ENCODE measurements at places on chromosomes 7 and 10.

DNA sequence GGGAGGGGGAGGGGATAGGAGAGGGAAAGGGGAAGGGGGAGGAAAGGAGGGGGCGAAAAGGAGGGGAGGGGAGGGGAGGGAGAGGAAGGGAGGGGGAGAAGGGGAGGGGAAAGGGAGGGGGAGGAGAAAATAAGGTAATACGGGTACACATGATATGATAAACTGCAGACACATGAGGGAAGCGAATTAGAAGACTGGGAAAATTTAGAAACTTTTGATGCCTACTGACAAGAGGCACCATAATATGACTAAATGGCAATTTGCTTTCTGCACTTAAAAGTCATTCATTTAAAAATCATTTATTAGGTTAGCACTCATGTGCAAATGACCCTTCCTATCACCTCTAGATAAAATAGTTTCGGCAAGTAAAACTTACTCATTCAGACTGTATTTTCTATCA lies 73.6 kb downstream of the ARHGAP12 start:
- no peak for DNase-seq

DNA sequence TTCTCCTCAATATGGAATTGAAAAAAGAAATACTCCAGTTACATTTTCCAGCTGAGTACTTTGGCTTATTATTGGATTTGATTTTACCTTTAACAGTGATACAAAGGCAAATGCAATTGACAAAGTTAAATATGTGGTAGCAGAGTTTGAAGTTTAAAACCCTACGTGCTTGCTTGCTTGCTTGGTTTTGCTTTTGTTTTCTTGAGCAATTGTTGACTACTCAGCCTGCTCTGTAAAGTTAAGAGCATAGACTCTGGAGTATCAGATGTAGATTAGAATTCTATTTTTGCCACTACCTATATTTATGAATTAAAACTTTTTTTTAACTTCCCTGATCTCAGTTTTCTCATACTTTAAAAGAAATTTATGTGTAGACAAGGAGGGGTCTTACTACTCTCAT lies 51.4 kb downstream of the PCDH15 start:
- DNase-seq = no peak

- no peak for DNase-seq
Observed at GRCh38 chr7:46853451-46853850, 728.5 kb downstream of the TNS3 start.

GRCh38 chr7:31107106-31108090 lies 55.3 kb downstream of the ADCYAP1R1 start:
- DNase-seq = no peak

DNA sequence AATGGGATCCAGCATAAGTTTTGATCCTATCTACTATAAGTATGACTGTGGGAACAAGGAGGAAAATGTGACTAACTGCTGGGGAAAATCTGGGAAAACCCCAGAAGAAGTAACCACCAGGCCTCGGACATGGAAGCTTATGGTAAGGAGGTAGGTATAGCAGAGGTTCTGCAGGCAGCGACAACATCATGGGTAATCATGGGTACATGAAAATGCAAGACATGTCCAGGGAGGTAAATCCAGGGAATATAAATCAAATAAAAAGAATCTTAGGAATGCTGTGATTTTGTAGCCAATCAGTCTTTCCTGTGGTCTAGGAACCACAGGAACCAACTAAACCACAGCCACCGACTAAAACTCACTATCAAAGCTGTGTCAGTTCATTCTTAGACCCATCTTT lies 168.3 kb upstream of the NPY start:
- no peak for DNase-seq

- DNase-seq = no peak
Observed at GRCh38 chr10:18737841-18738240, 78.6 kb downstream of the ARL5B start.

GRCh38 chr7:37633048-37633447 lies 50.5 kb upstream of the GPR141 start:
- DNase-seq = no peak

- DNase-seq = no peak
Observed at GRCh38 chr10:104406715-104407650, 53.4 kb downstream of the CFAP58 start.

DNA sequence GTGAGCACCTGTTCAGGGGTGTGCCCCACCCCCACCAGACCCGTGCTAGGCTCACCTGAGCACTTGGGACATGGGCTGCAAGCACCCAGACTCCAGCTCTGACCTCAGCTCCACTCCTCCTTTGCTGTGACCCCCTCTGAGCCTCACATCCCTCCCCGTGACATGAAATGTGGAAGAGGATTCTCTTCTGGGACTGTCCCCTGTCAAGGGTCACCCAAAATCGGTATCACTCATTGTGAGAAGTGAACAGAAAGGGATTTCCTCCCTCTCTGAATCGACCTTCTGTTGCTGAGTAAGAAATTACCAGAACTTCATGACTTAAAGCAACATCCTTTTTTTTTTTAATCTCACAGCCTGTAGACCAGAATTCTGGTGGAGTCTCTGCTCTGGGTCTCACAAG lies 6.2 kb upstream of the CHST15 start:
- no peak for DNase-seq

GRCh38 chr10:59709395-59710125 lies at the start of gene SLC16A9:
TSS of gene SLC16A9 (minus strand) at chr10:59709850. CDS start at chr10:59684291, 25,559 bp downstream.
- no peak for DNase-seq

DNA sequence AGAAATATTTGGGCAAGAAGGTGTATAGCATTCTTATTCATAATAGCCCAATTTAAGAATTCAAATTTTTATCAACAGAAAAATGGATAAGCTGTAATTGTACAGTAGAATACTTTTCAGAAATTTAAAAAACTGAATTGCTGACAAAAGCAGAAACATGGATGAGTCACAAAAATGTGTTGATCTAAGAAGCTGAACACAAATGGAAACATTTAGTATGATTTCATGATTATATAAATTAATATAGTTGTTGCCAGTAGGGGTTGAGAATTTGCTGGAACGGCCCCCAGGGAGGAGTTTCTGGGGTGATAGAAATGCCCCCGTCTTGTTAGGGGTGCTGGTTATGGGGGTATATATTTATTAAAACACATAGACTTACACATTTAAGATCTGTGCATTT lies 179.1 kb downstream of the KLF6 start:
- no peak for DNase-seq

- no peak for DNase-seq
Observed at GRCh38 chr7:100568896-100569844, 4.5 kb downstream of the SAP25 start.

DNA sequence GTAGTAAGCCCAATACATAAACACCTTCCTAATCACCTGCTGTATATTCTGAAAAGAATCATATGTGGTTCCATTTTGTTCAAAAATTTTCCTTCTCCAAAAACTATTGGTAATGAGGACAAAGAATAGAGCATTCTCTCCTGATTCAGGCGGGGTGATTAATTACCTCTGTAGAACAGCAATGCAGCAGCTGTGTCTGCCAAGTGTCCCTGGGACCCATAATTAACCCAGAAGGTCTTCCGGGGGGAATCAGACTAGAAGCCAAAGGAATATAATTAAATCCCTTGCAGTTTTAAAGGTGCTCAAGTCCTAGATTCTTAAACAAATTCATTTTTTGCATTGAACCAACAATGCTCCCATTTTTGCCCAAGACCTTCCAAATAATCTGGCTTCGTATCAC lies 60.3 kb upstream of the ABLIM1 start:
- no peak for DNase-seq

DNA sequence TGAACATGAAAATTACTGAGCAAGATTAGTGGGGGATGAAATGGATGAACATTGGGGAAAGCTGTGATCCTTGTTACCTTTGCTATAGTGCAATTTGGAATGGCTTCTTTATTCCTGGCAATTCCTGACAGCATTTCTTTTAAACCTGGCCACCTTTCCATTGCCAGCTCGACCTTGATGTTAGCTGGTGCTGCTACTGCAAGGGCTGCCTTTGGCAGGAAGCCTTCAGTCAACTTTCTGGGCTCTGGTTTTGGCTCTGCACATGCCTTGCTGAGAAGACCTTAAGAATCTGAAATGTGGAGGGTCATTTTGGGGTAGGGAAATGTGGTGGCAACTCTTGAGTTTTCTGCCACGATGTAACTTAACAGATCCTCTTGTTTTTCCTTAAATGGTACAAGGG lies 64.7 kb downstream of the KAT6B start:
- DNase-seq = no peak

- DNase-seq = no peak
Observed at GRCh38 chr7:158054081-158054480, 533.5 kb downstream of the PTPRN2 start.

GRCh38 chr10:87064651-87065050 lies 30.0 kb downstream of the GLUD1 start:
- DNase-seq = no peak

DNA sequence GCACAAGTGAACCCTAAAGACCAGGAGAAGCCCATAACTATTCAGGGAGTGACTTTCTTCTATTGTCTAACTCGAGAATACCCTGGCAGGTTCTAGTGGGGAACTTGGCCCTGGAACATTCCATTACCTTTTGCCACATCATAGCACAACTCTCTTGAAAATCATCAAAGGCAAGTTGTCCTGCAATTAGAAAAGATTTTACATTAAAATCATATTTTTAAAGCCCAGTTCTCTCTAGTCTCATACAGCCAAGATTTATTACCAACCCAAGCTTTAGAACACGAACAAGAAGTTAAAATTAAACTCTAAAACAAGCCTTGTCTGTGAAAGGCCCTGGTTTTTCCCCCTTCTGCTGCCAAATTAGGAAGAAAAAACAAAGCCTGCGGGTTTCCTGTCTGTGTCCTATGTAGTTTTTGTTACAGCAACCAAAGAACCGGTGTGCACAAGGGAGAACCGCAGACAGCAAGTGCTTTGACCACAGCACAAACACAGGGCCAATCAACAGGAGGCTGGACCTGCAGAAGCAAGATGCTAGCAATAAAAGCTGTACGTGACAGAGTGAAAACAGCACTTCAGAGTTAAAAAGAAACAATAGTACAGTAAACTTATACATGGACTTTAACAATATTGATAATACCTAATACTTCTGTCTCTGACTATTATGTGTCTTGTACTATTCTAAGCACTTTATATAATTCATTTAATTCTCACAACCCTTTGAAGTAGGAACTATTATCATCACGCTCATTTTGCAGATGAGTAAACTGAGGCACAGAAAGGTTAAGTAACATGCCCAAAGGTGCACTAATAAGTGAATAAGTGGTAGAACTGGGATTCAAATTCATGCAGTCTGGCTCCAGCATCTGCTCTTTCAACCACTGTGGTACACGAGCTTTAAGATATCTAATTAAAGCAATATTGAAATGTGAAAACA lies 65.8 kb downstream of the STK17A start:
- DNase-seq = peak; percentile 50

GRCh38 chr7:140219672-140220524 lies 43.1 kb upstream of the KDM7A start:
- no peak for DNase-seq

GRCh38 chr7:51080622-51081269 lies 235.9 kb downstream of the COBL start:
- no peak for DNase-seq

- DNase-seq = no peak
Observed at GRCh38 chr7:43590862-43591557, 8.1 kb downstream of the STK17A start.

GRCh38 chr10:120456143-120456625 lies 843 bp upstream of the PLPP4 start:
- DNase-seq = no peak

GRCh38 chr10:93514521-93514920 lies 18.1 kb downstream of the CEP55 start:
- DNase-seq = no peak

- DNase-seq = no peak
Observed at GRCh38 chr7:36591636-36592035, 132.7 kb downstream of the AOAH start.

GRCh38 chr10:24882047-24882698 lies 70.2 kb downstream of the PRTFDC1 start:
- DNase-seq = peak; percentile 10

DNA sequence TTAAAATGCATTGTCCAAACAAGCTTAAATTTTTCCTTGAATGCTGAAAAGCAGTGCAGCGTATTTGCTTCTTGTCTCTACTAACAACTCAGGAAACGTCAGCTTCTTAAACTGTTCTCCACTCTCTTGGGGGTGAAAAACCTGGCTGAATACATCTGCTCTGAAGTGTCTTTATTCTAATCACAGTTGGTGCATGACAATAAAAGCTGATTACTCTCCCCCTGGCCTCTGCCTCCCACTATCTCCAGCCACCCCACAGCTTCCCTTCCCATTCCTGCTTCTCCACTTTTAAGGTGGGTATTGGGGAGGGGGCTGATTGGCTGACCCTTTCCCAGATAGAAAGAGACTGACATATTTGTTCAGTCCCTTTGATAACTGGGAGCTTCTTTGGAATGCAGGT lies 456.0 kb downstream of the SORCS1 start:
- no peak for DNase-seq

- DNase-seq = no peak
Observed at GRCh38 chr7:143360788-143361551, 1.5 kb downstream of the FAM131B start.

DNA sequence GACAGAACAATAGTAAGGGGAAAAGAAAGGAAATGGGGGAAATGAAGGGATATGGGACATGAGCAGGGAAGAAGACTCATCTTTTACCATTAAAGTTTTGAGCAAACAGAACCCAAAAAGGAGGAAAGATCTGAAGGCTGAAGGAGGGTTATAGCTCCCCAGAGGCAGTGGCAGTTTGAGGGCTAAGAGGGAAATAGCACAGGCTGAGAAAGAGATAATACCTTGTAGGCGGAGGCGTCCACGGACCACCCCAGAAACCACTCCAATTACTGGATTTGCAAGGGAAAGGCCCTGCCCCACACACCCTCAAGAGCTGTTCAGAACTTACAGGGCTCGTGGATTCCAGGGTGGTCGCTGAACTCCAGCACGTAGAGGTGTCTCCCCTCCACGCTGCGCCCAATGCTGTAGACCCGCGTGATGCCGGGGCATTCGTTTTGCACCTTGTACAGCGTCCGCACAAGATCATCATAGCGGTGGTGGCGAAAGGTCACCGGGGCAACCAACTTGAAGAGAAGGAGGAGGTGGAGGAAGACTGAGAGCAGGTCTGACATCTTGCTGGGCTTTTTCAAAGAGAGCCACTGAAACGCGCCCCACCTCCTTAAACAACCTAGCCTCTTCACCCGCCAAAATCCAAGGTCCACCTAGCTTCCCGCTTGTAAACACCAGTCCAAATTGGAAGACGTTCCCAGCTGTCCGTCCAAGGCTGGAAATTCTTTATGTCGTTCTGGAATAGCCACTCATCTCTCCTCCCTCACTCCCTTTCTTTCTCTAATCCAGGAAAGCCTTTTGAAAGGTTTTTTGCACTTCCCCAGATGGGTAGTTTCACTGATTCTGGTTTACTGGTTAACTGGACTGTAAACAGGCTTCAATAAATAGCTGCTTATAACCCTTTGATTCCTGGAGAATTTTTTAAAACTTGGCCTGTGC lies at the start of gene CPN1:
Gene CPN1 (minus strand): TSS at position 795 of the 927 bp plus-strand sequence. CDS start 244 bp downstream, at position 551.
- no peak for DNase-seq

DNA sequence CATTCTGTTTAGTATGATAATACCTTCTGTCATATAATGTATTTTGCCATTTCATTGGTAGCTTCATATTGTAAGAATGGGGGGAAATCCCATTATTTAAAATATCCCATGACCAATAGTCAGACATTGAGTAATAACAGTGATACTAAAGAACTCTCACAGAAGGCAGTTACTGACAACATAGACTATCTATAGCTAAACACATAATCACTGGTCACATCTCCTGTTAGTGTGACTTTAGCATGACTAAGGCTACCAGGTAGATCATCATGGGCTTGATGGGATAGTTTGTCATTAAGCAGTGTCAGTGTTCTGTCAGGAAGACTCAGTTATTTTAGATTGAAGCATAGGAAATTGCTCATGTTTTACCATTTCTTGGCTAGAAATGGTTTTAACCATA lies 16.4 kb downstream of the OPN1SW start:
- DNase-seq = no peak

- no peak for DNase-seq
Observed at GRCh38 chr10:70856454-70856853, 31.9 kb downstream of the PCBD1 start.

- DNase-seq = no peak
Observed at GRCh38 chr10:89419548-89419947, 5.2 kb downstream of the IFIT5 start.
